ENCODE measurements at places on chromosomes 4 and X. TPM values are rescaled to one million over a fixed set of nuclear protein-coding genes. Genes with fewer than 3 reads are reported as not detected.

GRCh38 chr4:137387924-137388323 is 144.4 kb downstream of the PCDH18 start:
- H3K4me3 ChIP-seq: no peak overlapping the region
- no peaks in the 10 kb centered on the region for H3K4me1 ChIP-seq
- H3K27ac ChIP-seq: no peak overlapping the region
- no peaks in the 10 kb centered on the region for H3K36me3 ChIP-seq
- no peak for DNase-seq

DNA sequence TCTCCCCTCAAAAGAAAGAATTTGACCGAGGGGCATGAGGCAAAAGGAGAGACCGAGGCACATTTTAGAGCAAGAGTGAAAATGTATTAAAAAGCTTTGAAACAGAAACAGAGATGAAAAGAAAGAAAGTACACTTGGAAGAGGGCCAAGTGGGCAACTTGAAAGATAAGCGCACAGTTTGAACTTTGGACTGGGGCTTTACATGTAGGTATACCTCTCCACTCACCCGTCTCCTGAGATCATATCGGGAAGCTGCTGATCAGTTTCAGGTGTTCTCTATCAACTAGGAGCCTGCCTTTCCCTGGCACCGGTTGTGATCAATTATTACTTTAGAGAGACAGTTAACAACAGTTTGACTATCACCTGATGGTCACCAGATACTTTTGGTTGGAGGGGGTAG is 2666.5 kb downstream of the ARAP2 start:
- no peaks in the 10 kb centered on the region for H3K36me3 ChIP-seq
- DNase-seq: no peak
- no peaks in the 10 kb centered on the region for H3K27me3 ChIP-seq
- no peaks in the 10 kb centered on the region for H3K4me1 ChIP-seq
- no peak overlapping the region for H3K4me3 ChIP-seq

DNA sequence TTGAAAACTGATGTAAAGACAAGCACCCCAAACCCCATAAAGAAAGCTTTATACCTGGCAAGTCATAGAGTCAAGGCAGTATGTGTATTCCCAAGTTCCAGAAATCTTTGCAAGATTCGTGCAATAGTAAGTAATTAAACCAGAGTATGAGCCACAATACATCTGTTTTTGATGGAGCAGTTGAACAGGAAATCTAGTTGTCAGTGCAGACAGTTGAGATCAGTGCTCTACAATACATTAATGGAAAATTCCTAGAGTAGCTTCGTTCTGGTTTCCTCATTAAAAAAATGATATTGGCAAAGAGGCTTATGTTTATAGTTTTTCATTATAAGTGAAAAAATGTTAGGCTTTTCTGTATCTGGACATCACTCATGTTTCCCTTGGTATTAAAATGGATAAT is 575.3 kb downstream of the TRIML1 start:
- H3K4me1 ChIP-seq: no peaks in the 10 kb centered on the region
- no peak for DNase-seq
- no peak overlapping the region for H3K4me3 ChIP-seq
- no peak overlapping the region for H3K27ac ChIP-seq
- no peaks in the 10 kb centered on the region for H3K27me3 ChIP-seq

DNA sequence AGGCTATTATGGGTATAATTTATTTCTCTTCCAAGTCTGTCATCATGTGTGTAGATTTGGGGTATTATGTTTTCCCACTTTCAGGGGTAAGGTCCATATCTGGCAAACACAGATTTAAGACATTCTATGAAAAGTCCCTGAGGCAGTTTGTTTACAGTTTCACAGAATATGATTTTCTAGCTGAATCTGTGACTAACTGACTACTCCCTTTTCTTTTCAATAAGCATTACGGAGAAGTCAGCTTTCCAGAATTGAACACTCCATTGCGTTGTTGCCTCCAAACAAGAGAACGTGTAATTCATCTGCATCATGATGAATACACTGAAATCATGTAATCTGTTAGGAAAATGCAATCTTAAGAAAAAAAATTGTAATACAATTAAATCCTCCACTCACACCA is 226.7 kb upstream of the SFRP2 start:
- no peak for DNase-seq
- no peaks in the 10 kb centered on the region for H3K27me3 ChIP-seq
- H3K27ac ChIP-seq: no peak overlapping the region
- no peaks in the 10 kb centered on the region for H3K36me3 ChIP-seq

GRCh38 chr4:77913348-77913747 is 50.7 kb downstream of the MRPL1 start:
- no peaks in the 10 kb centered on the region for H3K27me3 ChIP-seq
- H3K4me1 ChIP-seq: no peaks in the 10 kb centered on the region
- H3K36me3 ChIP-seq: no peaks in the 10 kb centered on the region
- H3K4me3 ChIP-seq: no peak overlapping the region
- DNase-seq: no peak

Gene FAM9C
- not detected for total RNA-seq

DNA sequence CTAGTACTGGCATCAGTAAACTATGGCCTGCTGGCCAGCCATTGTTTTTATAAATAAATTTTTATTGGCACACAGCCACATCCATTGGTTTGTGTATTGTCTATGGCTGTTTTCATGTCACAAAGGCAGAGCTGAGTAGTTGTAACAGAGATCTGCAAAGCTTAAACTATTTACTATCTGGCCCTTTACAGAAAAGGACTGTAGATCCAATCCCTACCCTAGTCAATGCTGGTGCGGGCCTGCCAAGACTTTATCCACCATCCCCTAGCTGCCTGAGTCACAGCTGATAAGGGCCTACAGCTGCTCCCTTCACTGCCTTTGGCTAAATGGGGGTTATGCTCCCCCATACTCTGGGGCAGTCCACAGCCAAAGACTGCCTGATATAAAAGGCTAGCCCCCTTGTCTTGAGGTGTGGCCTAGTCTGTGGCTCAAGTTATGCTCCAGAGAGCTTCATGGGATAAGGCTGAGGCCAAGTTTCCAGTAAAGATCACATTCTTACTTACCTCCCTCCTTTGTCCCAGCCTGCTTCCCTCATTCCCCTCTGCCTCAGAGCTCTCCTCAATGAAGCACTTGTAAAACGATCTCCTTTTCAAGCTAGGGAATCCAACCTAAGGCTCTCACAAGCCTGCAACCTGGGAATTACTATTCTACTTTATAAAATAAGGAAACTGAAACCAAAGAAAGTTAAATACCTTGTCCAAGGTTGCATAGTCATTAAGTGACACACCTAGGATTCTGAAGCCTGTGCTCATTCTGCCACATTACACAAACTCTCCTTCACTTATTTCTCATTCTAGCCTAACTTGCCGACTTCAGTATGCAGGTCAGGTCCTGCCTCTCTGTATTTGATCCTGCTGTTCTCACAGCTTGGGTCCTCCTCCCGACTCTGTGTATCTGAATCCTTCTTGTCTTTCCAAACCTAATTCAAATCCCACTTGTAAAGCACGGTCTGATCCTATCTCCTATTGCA is 20.7 kb downstream of the ACE2 start:
- H3K27ac ChIP-seq: no peak overlapping the region
- no peaks in the 10 kb centered on the region for H3K4me1 ChIP-seq
- no peaks in the 10 kb centered on the region for H3K36me3 ChIP-seq
- DNase-seq: no peak

DNA sequence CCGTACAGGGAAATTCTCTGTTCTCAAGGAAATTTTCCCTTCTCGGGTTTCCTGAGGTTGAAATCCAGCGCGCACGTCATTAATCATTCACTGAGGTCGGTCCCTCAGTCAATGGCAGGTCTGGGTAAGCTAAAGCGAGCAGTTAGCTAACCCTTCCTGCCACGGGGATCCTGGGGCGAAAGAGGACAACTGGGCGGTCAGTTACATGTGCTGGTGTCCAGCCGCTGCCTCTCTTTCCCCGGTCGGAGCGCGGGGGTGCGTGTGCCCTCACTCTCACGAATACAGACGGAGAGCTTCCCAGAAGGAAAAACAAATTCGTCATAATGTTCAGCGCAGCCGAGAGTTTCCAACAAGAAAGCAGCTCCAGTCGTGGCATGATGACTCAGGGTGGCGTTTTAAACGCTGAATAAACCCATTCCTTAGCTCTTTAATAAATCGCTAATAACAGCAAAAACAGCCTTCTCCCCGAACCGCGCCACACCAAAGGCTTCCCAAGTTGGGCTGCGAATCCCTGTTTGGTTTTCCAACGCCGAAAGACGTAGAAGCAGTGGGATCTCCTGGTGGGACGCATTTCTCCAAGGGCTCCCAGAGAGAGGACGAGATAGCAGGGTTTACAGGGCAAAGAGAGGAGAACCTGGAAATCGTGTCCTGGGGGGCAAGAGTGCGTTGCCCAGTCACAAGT is 752 bp upstream of the FGF5 start:
- peak overlapping the region; percentile 90 for H3K4me3 ChIP-seq
- peaks cover 36% of the 10 kb centered on the region for H3K4me1 ChIP-seq
- peaks cover 3% of the 10 kb centered on the region for H3K36me3 ChIP-seq
- no peak for DNase-seq
- H3K27ac ChIP-seq: no peak overlapping the region
- peaks cover 43% of the 10 kb centered on the region for H3K27me3 ChIP-seq

GRCh38 chr4:25509646-25510045 is 132.6 kb downstream of the ANAPC4 start:
- no peaks in the 10 kb centered on the region for H3K4me1 ChIP-seq
- no peaks in the 10 kb centered on the region for H3K36me3 ChIP-seq
- DNase-seq: no peak
- no peak overlapping the region for H3K27ac ChIP-seq
- H3K27me3 ChIP-seq: peaks cover 3% of the 10 kb centered on the region

DNA sequence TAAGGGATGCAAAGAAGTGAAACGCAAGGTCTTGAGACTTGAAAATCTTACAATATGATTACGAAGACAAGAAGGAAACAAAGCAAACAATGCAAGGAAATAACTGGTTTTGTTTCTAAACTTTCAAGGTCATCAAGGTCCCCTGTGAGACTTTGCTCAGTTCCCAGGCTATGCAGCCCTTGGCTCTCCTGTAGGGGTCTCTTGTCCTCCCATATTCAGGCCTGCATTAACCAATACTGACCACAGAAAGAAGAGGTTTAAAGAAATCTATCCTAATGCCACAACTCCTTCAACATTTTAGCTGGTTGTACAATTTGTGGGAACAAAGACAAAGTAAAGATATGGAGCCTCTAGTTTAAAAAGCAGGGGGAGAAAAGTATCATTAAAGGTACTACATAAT is 209.2 kb downstream of the LHFPL1 start:
- H3K27me3 ChIP-seq: peaks cover 2% of the 10 kb centered on the region
- H3K4me3 ChIP-seq: no peak overlapping the region
- H3K36me3 ChIP-seq: no peaks in the 10 kb centered on the region
- H3K27ac ChIP-seq: no peak overlapping the region
- no peak for DNase-seq

- no peaks in the 10 kb centered on the region for H3K27me3 ChIP-seq
- no peak overlapping the region for H3K27ac ChIP-seq
- H3K36me3 ChIP-seq: no peaks in the 10 kb centered on the region
- no peaks in the 10 kb centered on the region for H3K4me1 ChIP-seq
- H3K4me3 ChIP-seq: no peak overlapping the region
These were observed 128.5 kb upstream of the ARX start for GRCh38 chrX:25144043-25144940.

DNA sequence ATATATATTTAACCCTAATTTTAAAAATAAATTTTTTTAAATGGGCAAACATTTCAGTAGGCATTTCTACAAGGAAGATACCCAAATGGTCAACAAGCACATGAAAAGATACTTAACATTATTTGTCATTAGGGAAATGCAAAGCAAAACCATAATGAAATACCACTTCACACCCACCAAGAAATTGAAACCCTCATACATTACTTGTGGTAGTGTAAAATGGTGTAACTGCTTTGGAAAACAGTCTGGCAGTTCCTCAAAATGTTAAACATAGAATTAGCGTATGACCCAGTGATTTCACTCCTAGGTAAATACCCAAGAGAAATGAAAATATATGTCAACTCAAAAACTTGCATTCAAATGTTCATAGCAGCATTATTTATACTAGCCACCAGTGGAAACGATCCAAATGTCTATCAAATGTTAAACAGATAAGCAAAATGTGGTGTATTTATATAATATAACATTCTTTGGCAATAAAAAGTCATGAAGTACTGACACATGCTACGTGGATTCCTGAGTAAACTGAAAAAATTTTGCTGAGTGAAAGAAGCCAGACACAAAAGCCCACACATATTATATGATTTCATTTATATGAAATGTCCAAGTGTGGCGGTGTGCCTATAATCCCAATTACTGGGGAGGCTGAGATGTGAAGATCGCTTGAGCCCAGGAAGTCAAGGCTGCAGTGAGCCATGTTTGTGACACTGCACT is 16.6 kb downstream of the TRIM2 start:
- DNase-seq: no peak
- peaks cover 9% of the 10 kb centered on the region for H3K27me3 ChIP-seq
- peaks cover 20% of the 10 kb centered on the region for H3K4me1 ChIP-seq
- no peaks in the 10 kb centered on the region for H3K36me3 ChIP-seq
- no peak overlapping the region for H3K4me3 ChIP-seq

Gene DNAAF6
- 1.2 TPM for total RNA-seq

Gene CDX4
- not detected for total RNA-seq

Gene SHROOM3
- total RNA-seq: 7.9 TPM

Gene GPRASP2
- 17.3 TPM for total RNA-seq

- peak; percentile 76 for DNase-seq
- H3K4me3 ChIP-seq: peak within 1 kb of the TSS; percentile 96
- H3K27ac ChIP-seq: peak within 1 kb of the TSS; percentile 95
- H3K4me1 ChIP-seq: peaks cover 20% of the 10 kb centered on the region
- peaks cover 5% of the 10 kb centered on the region for H3K36me3 ChIP-seq
These were observed at the start of gene ACOT9 for GRCh38 chrX:23742697-23743622. TSS of gene ACOT9 (minus strand) at chrX:23743276. CDS start at chrX:23743144, 132 bp downstream.

DNA sequence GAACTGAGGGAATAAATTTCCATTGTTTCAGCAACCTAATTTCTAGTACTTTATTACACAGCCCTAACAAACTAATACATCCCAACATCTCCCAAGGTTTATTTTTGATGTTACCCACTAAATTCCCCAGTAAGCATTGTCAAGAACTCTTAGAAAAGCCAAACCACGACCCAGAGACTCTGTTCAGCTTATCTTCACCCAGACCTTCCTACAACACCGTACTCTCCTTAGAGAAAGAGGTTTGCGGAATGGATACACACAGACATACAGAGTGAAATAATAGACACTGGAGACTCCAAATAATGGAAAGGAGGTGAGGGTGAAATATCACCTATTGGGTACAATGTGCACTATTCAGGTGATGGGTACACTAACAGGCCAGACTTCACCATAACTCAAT is 75.6 kb downstream of the LRBA start:
- no peaks in the 10 kb centered on the region for H3K27me3 ChIP-seq
- H3K4me1 ChIP-seq: no peaks in the 10 kb centered on the region
- no peaks in the 10 kb centered on the region for H3K36me3 ChIP-seq
- DNase-seq: no peak
- no peak overlapping the region for H3K27ac ChIP-seq

All from endothelial cell (in vitro differentiated cells).